ENCODE measurements at places on chromosomes 2 and 18. TPM values are rescaled to one million over a fixed set of nuclear protein-coding genes. Genes with fewer than 3 reads are reported as not detected.

GRCh38 chr2:233966388-233966787, 49.2 kb downstream of the TRPM8 start:
- DNase-seq, result no peak

The CD226 gene
- 0.82 TPM for total RNA-seq

The EFR3B gene
- total RNA-seq, result 2.4 TPM

The CDC42EP3 gene
- total RNA-seq, result 60.3 TPM

The SH3RF3 gene
- 58.8 TPM for total RNA-seq

The PJVK gene
- 3.7 TPM for total RNA-seq

The CXCR2 gene
- total RNA-seq, result not detected

GRCh38 chr2:132676999-132677398, 7.0 kb upstream of the LYPD1 start:
- no peak for DNase-seq

The ZNF532 gene
- total RNA-seq, result 123 TPM

The CABLES1 gene
- total RNA-seq, result 29.3 TPM

- no peak for DNase-seq
Measured at GRCh38 chr2:221447310-221447709, 124.8 kb downstream of the EPHA4 start.

GRCh38 chr2:134396493-134396892, 142.6 kb downstream of the MGAT5 start:
- DNase-seq, result no peak

The RAD51AP2 gene
- not detected for total RNA-seq

- no peak for DNase-seq
Measured at GRCh38 chr18:59564561-59564960, 132.7 kb downstream of the CCBE1 start.

- no peak for DNase-seq
Measured at GRCh38 chr2:120741571-120742561, 6.2 kb downstream of the GLI2 start.

DNA sequence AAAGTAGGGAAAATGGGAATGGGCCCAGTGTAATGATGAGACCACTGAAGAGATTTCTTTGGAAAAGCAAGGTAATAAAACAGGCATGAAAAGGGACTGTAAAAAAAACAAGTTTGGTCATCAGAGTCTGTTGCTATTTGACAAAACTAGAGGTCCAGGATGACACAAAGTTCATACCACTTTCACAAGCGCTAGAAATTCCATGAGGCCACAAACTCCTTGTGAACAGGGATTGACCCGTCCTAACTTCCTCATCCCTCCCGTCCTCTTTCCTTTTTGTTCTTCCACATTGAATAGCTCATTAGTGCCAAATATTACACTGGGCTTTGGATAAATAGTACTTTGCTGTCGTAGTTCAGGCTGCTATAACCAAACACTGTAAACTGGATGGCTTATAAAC, 188.8 kb upstream of the EPC2 start:
- no peak for DNase-seq

The HSBP1L1 gene
- 0.99 TPM for total RNA-seq

GRCh38 chr2:118913803-118914645, 28.0 kb upstream of the MARCO start:
- DNase-seq, result no peak

The XDH gene
- total RNA-seq, result 0.23 TPM

The LHCGR gene
- not detected for total RNA-seq

DNA sequence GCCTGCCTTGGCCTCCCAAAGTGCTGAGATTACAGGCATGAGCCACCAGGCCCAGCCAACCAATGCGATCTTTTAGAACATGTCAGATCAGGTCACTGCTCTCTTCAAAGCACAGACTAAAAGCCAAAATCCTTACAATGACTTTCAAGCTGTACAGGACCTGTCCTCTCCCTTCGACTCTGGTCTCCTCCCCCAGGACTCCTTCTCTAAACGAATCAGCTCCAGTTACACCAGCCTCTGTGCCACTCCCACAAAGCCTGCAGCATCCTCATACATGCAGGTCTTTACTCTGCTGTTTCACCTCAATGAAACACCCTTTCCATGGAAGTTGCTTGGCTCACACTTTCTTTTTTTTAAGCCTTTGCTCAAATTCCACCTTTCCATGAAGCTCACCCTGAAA, 436.0 kb downstream of the METTL4 start:
- DNase-seq, result no peak

GRCh38 chr2:174634130-174635014, 36.8 kb upstream of the WIPF1 start:
- DNase-seq, result no peak

The KCNF1 gene
- not detected for total RNA-seq

DNA sequence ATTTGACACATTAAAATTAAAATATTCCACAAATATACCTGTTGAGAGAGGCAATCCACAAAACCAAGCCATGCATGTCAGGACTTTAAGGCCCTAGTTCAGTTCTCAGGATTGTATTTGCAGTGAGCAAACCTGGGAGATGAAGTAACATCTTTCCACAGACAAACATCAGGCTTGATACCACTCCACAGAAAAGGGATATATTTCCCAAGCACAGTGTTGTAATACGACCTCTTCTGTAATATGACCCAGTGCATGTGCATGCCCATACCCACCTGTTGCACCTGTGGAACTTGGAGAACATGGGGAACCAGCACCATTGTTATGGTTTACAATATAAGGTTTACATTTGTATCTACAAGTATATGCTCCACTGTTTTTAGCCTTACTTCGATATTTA, 184.0 kb downstream of the PDE11A start:
- no peak for DNase-seq

The SPHKAP gene
- total RNA-seq, result not detected

The SERPINB12 gene
- total RNA-seq, result not detected

GRCh38 chr2:176562359-176563078, 293.3 kb downstream of the MTX2 start:
- DNase-seq, result no peak

The AOX1 gene
- total RNA-seq, result 2.0 TPM

The SPATA3 gene
- total RNA-seq, result not detected

DNA sequence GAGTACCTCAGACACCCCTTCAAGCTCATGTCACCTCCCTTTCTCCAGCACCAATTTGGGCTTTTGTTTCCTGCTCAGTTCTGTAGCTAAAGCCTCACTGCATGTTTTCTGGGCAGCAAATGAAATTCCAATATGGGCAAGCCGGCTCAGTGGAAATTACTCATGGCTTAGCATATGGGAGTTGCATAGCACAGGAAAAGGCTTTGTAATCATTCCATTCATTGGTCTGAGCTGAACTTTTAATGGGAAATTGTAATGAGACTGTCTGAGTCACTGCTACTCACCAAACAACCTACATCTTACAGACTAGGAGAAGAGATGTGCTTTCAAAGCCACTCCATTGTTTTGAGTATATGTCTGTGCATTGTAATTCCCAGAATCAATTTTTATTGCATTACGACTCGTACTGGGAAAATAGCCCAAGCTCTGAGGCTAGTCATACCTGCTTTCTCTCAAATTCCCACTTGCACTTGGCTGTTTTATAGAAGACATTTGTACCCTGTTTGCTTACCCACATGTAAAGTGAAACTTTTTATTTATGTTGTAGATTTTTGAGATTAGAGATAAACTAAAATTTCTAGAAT, 139.5 kb upstream of the LRATD1 start:
- no peak for DNase-seq

DNA sequence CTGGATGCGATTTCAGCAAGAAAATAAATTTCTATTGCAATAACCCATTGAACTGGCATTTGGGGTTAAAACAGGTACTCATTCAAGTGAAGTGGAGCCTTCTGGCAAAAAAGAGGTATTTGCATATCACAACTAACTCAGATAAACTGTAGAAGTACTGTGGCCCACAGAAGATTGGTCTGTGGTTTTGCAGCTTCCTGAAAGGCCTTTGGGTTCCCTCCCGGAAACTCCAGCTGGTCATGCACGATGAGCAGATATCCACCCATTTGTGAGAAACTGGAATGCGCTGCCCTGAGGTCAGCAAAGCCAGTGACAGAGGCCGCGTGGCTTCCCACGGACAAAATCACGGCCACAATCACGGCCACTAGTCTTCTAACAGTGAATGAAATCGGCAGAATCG, 106.3 kb downstream of the EPHA4 start:
- no peak for DNase-seq

Measured in chondrocyte (in vitro differentiated cells).